Coronary artery (tissue), 2 donors: ENCODE measurements at places on chromosomes 4 and X.

GRCh38 chrX:15864023-15864422, 9.4 kb upstream of the AP1S2 start:
- DNase-seq, result no peak

GRCh38 chrX:1126738-1127137, 85.7 kb downstream of the CRLF2 start:
- no peak for DNase-seq

- DNase-seq, result no peak
These were observed 70.1 kb downstream of the PRSS12 start for GRCh38 chr4:118282692-118283091.

GRCh38 chrX:28022371-28022770, 41.1 kb upstream of the DCAF8L1 start:
- DNase-seq, result no peak

GRCh38 chr4:74539044-74539790, 94.3 kb downstream of the AREG start:
- no peak for DNase-seq

- no peak for DNase-seq
These were observed 20.9 kb upstream of the NDNF start for GRCh38 chr4:121093261-121093660.

DNA sequence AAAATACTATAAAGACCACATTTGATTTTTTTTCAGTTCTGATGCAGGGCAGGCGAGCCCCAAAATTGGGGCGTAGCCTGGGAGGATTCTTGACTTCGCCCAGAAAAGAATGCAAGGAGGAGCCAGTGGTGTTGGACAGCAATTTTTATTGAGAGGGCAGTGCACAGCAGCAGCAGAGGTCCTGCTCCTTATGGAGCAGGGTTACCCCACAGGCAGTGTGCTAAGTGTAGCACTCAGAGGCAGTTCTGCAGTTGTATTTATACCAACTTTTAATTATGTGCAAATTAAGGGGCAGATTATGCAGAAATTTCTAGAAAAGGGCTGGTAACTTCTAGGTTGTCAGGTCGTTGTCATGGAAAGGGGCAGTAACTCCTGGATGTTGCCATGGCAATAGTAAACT, 69.9 kb downstream of the GASK1B start:
- no peak for DNase-seq

- DNase-seq, result no peak
These were observed 42.5 kb upstream of the MXD4 start for GRCh38 chr4:2304321-2304876.

GRCh38 chr4:91111556-91111955, 984.4 kb downstream of the CCSER1 start:
- no peak for DNase-seq

- no peak for DNase-seq
These were observed 47.5 kb upstream of the GALNT7 start for GRCh38 chr4:173121076-173121561.

DNA sequence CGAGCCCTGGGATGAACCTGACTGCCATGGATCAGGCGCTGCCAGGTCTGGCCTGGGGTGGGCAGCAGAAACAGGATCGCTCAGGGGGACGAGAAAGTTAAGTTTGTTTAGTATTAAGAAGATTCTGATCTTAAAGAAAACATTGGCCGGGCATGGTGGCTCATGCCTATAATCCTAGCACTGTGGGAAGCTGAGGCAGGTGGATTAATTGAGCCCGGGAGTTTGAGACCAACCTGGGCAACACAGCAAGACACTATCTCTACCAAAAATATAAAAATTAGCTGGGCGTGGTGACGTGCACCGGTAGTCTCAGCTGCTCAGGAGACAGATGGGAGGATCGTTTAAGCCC, 696 bp upstream of the FLNA start:
- no peak for DNase-seq

- DNase-seq, result no peak
These were observed 147.4 kb upstream of the FGF13 start for GRCh38 chrX:138858951-138859350.

DNA sequence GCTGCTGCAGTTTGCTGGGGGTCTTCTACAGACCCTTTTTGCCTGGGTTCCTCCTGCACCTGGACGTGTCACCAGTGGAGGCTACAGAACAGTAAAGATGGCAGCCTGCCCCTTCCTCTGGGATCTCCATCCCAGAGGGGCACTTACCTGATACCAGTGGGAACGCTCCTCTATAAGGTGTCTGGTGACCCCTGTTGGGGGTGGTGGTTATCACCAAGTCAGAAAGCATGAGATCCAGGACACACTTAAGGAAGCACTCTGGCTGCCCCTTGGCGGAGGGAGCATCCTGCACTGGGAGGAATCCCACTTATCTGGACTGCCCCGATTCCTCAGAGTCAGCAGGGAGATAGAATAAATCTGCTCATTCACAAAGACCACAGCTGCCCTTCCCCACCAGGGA, 218.9 kb upstream of the GALNTL6 start:
- no peak for DNase-seq

- no peak for DNase-seq
These were observed 9.3 kb downstream of the CCDC160 start for GRCh38 chrX:134246282-134246681.

DNA sequence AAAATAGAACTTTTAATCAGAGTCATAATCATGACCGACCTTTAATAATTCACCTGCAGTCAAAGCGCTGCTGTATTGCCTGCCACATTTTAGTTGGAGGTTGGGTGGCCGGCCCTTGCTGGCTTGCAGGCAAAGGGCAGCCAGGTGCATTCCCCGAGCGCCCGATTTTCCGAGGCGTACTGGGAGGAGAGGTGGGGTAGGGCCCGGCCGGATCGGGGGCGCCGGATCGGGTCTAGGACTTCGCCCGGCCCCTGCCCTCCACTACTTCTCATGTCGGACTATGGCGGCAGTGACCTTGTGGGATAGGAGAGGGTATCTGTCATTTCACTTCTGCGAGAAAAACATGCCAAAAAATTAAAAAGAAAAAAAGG, 2.5 kb upstream of the RS1 start:
- peak; percentile 78 for DNase-seq

DNA sequence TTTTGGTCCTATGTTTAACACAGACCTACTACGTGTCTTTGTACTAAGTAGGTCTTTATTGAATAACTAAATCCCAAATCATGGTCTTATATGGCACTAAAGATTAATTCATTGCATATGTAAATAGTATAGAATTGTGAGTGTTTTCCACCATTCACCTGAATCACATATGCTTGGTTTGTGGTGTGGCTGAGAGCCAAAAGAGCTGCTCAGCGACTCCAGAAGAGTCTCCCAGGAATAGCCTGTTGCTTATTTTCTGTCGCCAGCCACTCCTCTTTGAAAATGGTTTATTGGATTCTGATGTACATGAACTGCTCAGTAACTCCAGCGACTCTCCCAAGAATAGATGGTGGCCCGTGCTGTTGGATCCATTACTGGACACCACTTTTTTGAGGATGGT, 184.5 kb downstream of the CLCN4 start:
- no peak for DNase-seq

- DNase-seq, result no peak
These were observed 132.5 kb downstream of the ARHGAP6 start for GRCh38 chrX:11533199-11533651.

DNA sequence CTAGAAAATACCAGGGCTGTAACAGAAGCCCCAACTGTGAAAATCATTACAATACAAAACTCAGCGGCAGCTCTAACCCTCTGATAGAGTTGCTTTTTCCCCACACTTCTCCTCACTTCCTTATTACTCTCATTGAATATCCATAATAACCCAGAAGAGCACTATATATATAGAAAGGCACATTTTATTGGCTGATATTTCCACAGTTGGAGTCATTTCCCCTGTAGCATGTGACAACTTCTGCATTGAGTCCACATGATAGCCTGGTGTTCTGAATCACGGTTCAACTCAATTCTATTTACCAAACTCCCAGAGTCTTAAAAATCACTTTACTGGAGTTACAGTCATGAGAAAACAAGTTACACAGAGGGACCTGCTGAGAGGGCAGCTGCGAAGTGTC, 46.6 kb upstream of the NWD2 start:
- DNase-seq, result no peak

DNA sequence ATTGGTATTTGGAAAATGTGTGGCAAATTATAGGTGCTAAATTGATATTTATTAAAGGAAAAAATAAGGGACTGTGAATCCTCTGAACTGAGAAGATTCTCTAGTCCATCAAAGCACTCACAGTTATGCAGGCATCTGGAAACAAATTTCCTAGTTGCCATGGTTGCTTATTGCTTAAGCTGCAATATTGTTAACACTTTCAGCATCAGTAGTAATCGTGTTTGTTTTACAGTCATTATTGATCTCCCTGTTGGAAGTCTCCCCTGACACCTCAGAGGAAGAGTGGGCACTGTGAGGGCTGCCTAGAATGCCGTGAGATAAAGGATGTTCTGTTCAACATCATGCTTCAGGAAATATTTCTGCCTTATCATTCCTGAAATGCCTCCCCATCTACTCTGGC, 2004.3 kb upstream of the ADGRL3 start:
- no peak for DNase-seq

- DNase-seq, result no peak
These were observed 18.7 kb downstream of the DIAPH2 start for GRCh38 chrX:96703379-96703778.

DNA sequence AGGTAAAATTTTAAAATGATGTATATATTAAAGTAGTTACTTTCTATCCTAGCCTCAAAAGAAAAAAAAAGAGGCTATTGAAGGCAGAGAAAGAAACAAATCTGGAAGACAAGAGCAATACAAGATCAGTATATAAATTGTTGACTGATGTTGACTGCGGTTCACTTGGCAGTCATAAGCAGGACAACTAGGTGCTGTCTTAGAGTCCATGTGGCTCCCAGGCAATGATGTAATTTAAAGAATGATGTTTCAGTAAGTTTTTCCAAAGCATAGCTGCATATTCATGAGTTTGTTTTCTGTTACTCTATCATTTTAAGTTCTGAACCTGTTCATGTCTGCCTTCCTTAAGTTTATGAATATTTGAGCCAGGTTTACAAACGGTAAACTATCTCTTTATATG, 630.2 kb downstream of the FAT4 start:
- DNase-seq, result no peak

- no peak for DNase-seq
These were observed 1.4 kb downstream of the LSM6 start for GRCh38 chr4:146176891-146177290.

GRCh38 chr4:133799717-133800315, 401.8 kb downstream of the PABPC4L start:
- DNase-seq, result no peak

GRCh38 chr4:36716874-36717273, 435.5 kb downstream of the DTHD1 start:
- DNase-seq, result no peak

GRCh38 chr4:56648021-56648823, 32.9 kb downstream of the HOPX start:
- DNase-seq, result no peak

- DNase-seq, result no peak
These were observed 83.4 kb downstream of the PHKA2 start for GRCh38 chrX:18900401-18900976.

GRCh38 chr4:94947681-94948108, 189.9 kb downstream of the BMPR1B start:
- DNase-seq, result no peak
